Stimulated activated CD4-positive, alpha-beta T cell treated with anti-CD3 and anti-CD28 coated beads, Interleukin-2, amount 100 ng/mL, for 24 hours (primary cell): ENCODE measurements at places on chromosomes 1 and 21.
A peak's percentile ranks its signal among the peaks of the same experiment; 100 is the strongest.

DNA sequence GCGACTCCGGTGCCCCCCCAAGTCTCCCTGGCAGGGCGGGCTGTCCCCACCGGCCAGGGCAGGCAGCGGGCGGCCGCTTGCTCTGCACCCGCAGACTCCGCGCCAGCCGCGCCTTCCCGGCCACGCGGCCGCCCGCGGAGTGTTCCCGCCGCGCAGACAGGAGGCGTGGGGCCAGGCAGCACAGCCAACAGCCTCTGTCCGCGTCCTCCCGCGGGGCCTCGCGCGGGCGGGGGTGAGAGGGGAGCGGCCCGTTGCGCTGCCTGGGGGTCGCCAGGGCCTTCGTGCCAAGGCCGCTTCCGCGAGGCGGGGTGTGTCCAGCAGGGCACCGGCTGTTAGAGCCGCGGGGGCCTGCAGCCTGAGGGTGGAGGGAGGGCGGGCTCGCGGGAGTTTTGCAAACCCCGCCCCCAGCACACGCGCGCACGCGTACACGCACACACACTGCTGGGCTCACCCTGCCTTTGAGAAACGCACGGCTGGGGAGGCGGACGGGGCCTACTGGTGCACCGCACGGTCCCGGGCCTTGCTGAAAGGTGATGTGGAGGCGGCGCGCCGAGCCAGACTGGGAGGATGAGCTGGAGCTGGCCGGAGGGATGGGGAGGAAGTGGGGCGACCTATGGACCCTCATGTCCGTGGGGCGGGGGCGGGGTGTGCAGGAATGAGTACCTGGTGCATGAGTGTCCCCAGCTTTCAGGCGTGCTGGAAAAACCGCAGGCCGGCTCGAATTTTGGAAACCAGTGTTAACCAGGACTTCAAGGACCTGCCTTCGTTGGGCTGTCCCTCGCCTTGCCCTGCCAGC lies 41.5 kb downstream of the KIAA1614 start:
- DNase-seq = peak; percentile 67

DNA sequence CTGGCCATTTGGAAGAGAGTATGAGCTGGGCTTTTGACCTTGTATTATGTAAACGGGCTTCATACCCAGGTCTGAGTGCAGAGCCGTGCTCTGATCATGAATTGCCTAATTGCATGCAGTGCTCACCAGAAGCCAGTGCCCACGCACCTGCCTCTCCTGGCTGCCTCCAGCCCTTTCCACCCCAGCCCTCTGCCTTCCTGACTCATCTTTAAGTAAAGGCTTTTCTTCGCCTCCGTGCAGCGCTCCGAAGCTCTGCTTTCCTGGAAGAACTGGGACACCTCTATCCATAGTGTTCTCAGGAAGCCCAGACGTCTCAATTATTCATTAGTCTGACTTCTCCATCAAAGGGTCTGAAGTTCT lies 413.7 kb downstream of the PTPRU start:
- peak; percentile 0 for DNase-seq

DNA sequence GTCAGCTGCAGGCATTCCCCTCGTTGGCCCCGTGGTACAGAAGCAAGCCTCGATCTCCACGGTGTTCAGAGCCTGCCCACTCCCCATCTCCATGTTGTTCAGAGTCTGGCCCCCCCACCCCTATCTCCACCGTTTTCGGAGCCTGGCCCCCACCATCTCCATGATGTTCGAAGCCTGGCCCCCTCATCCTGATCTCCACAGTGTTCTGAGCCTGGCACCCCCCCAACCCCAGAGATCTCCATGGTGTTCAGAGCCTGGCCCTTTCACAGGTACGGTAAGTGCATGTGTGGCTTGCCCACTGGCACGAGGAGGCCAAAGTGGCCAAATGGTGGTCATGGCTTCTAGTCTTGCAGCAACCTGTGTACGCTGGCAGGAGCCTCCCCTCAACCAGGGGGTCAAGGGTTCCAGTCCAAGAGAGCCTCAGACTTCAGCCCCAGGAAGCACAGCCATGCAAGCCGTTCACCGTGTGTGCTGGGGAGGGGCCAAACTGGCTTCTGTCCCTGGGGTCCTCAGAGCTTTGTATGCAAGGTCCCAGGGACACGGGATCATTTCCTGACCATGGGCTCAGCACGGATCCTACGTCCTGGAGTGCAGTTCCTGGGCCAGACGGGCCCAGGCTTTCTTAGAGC lies 13.3 kb upstream of the PCBP3 start:
- DNase-seq = no peak

GRCh38 chr1:146035048-146035423 lies 13.5 kb upstream of the HJV start:
- DNase-seq = no peak

GRCh38 chr1:27290581-27290980 lies 31.4 kb upstream of the TMEM222 start:
- DNase-seq = no peak

GRCh38 chr1:82555501-82555900 lies 754.8 kb downstream of the ADGRL2 start:
- DNase-seq = no peak

DNA sequence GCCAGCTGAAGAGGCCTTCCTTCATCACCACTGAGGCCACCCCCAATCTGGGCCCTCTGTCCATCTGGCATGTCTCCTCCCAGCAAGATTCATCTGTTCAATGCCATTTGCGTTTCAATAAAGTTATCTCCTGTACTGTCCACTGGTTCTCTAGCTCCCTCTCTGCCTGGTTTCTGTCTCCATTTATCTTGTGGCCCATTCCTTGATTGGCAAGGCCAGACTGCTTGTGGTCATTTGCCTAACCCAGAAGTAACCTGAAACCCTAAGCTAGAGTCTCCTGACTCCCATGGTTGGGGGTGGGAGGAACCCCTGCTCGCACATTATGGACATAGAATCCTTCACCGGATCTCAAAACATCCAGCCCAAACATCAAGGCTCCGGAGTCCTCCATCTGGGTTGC lies 2.1 kb upstream of the IPO9 start:
- DNase-seq = no peak

- no peak for DNase-seq
Observed at GRCh38 chr1:54309631-54310366, 96.4 kb downstream of the SSBP3 start.

GRCh38 chr21:40829308-40829707 lies 17.6 kb downstream of the DSCAM start:
- no peak for DNase-seq

- DNase-seq = no peak
Observed at GRCh38 chr1:200751717-200752116, 13.0 kb downstream of the CAMSAP2 start.

GRCh38 chr1:160206421-160207117 lies 1.4 kb downstream of the PEA15 start:
- DNase-seq = no peak

DNA sequence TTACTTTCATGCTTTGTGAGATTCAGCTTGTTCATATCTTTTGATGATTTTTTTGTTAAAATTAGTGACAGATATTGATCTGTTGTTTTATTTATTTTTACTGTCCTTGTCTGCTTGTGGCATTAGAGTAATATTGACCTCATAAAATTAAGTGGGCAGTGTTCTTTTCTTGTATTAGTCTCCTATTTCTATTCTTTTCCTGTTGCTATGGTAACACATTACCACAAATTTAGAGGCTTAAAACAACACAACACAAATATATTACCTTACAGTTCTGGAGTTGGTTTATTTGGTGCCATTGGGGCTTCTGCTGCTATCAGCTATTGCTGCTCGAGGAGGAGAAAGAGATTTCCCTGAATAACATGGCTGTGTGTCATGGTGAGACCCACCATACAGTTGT lies 135.7 kb downstream of the C1orf94 start:
- DNase-seq = no peak

DNA sequence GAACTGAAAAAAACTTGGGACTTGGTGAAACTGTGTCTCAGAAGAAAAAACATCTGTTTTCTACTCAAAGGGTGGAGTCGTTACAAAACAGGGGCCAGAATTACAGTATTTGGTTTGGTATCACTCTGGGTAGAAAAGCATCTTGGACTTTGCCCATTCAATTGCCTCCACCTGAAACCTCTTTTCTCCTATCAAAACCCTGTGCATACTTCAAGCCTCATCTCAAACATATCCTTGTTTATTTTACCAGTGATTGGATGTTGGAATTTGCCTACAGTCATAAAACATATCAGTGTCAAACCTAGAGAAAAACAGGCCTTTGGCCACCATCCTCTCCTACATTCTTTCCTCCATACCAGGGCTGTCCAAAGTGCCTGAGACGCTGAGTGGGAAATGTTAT lies 281.5 kb downstream of the PLPP3 start:
- no peak for DNase-seq

DNA sequence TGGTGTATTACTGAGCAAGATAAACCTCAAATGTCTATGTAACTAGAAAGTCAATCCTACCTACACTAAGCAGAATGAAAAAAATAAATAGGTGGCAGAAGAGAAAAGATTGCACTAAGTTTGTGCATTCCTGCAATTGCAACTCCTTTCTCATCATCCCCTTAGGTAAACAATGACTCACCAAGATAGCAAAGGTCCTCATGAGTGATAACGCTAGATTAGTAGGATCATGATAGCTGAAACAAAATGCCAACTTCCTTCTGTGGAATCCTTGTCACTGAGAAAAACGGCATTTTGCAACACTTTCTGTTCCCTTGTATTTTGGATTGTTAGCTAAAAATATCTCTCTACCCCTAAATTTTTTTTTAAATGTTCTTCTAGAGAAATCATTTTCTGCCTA lies 20.0 kb upstream of the FCER1A start:
- no peak for DNase-seq

- DNase-seq = peak; percentile 35
Observed at GRCh38 chr1:154772606-154773506, 97.2 kb downstream of the KCNN3 start.

DNA sequence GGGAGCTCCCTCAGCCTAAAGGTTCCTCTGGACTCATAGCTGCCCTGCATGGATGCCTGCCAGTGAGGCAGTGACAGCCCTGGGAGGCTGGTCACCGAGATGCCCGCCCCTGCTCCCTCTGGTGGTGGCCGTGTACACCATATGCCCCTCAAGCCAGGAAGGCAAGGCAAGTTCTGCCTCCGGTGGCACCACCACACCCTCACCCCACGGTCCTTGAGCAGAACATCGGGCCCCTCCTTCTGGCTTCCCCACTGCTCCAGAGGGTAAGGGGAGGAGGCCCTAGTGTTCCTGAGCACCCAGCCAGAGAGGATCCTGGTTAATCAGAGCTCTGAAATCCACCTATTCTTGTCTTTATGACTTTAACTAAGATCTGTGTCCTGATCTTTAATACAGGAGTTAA lies 1.5 kb upstream of the S100A14 start:
- DNase-seq = no peak

GRCh38 chr1:245173446-245174211 lies 18.8 kb downstream of the KIF26B start:
- no peak for DNase-seq

DNA sequence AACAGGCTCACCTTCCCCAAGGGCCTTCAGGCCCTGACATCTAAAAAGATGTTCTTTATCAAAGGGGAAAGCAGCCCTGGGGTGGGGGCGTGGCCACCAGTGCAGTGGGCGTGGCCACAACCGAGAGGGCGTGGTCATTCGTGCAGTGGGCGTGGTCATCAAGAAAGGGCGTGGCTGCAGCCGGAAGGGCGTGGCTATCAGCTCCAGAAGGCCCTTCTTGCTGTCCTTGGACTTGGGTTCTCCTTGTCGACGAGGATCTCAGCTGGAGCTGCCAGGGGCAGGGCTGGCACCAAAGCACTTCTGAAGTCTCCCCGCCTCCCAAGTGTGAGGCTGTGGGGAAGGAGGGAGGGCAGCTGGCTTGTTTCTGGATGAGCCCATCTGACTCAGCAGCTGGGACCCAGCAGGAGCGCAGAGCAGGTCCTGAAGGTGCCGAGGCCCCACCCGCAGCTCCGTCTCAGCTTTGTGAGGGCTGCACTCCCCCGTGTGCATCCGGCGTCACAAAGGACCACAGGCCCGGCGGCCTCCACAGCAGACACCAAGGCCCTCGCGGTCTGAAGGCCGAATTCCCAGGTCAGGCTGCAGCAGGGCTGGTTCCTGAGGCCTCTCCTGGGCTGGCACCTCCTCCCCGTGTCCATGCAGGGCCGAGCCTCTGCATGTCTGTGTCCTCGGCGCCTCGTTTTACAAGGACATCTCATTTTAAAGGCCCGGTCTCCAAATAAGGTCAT lies 12.8 kb downstream of the PDE9A start:
- peak; percentile 43 for DNase-seq

DNA sequence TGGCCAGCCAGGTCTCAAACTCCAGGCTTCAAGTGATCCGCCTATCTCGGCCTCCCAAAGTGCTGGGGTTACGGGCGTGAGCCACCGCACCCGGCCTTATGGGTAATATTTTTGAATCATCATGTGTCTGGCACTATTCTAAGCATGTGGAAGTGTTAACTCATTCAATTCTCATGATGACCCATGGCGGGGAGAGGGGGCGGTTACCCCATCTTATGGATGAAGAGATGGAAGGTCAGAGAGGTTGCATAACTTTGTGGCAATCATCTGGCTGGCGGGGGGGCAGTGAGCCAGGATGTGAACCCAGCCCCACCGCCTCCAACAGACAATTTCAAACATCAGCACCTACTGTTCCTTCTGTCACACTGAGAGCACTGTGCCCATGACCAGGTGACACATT lies 11.5 kb upstream of the TAS1R2 start:
- no peak for DNase-seq

DNA sequence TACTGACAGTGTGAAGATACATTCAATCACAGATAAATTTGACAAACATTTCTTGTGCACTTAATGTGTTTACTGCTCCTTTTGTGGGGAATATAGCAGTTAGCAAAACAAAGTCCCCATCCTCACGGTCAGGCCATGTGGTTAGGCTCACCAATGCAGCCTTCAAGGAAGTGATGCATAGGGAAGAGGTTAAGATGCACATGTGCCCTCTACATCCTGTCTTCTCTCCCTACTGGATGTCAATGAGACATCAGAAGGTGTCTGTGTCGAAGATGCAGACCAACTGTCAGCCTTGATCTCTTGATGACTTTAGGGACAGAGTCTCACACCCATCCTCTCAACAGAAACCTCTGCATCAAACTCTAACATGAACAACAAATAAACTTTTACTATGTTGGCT lies 78.7 kb downstream of the FH start:
- DNase-seq = no peak

GRCh38 chr21:42670884-42671283 lies 17.5 kb downstream of the PDE9A start:
- no peak for DNase-seq

DNA sequence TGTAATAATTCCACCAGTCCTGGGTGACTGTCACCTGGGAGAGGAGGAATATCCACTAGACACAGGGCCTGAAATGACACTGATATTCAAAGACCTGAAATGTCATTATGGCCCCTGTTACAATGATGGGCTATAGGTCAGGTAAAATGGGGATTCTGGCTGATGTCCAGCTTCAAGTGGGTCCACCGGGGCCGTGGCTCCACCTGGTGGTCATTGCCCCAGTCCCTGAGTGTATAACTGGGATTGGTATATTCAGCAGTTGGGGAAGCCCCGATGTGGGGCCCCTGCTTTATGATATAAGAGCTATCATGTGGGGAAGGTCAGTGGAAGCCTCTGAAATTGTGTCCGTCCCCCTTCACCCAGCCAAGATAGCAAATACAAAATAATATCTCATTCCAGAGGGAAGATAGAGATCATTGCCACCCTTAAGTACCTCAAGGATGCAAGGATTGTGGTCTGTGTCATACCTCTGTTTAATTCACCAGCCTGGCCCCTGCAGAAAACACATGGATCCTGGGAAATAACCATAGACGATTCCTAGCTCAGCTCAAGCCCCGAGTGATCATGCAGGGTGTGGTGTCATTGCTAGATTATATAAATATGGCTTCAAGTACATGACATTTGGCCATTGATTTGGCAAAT lies 19.4 kb downstream of the PLEKHO1 start:
- peak; percentile 59 for DNase-seq
